CD14-positive monocyte (primary cell): ENCODE measurements at places on chromosomes 4 and X. TPM values are rescaled to one million over a fixed set of nuclear protein-coding genes. Genes with fewer than 3 reads are reported as not detected.

Gene ZFP92
- polyA plus RNA-seq: 0.13 TPM

- no peaks in the 10 kb centered on the region for H3K36me3 ChIP-seq
- no peak overlapping the region for H3K4me3 ChIP-seq
- H3K4me1 ChIP-seq: no peaks in the 10 kb centered on the region
- no peak overlapping the region for H3K27ac ChIP-seq
- DNase-seq: no peak
Observed at GRCh38 chrX:15373976-15374375, 10.2 kb downstream of the VEGFD start.

Gene WFS1
- polyA plus RNA-seq: 1.8 and 3.3 TPM in 2 replicates

DNA sequence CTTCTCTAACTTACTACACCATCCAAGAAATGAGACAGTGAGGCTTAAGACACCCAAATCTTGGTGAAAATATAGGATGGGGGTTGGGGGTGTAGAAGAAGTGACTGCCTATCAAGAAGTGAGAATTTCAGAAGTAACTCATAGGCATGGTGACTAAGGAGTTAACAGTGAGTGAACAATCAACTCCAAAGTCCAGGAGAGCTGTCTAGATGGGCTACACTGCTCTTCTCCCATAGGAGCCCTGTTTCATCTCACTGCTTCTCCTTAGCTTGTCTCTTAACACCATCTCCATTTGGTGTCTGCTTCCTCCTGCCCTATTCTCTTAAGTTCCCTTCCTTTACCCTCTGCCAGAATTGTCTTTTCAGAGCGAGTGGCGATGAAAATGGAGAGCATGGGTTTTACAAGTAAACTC is 22.7 kb downstream of the FABP2 start:
- H3K36me3 ChIP-seq: peaks cover 14% of the 10 kb centered on the region
- H3K27me3 ChIP-seq: no peaks in the 10 kb centered on the region
- peak; percentile 26 for DNase-seq
- H3K4me3 ChIP-seq: peak overlapping the region; percentile 93

Gene HSFX2
- not detected for polyA plus RNA-seq

- H3K36me3 ChIP-seq: no peaks in the 10 kb centered on the region
- no peak overlapping the region for H3K27ac ChIP-seq
- H3K27me3 ChIP-seq: no peaks in the 10 kb centered on the region
- H3K4me1 ChIP-seq: no peaks in the 10 kb centered on the region
- H3K4me3 ChIP-seq: no peak overlapping the region
- no peak for DNase-seq
Observed at GRCh38 chrX:50100188-50100587, 100.6 kb downstream of the AKAP4 start.

DNA sequence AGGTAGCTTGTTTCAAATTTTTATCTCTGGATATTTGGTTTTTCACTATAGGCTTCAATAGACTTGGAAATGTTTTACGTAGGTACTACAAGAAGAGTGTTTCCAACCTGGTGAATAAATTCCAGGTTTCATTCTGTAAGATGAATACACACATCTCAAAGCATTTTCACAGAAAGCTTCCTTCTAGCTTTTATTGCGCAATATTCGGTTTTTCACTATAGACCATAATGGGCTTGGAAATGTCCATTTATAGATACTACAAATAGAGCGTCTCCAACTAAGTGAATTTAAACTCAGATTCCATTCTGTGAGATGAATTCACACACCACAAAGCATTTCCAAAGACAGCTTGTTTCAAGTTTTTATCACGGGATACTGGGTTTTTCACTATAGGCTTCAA is 857.7 kb upstream of the HS3ST1 start:
- no peak overlapping the region for H3K27ac ChIP-seq
- no peak overlapping the region for H3K4me3 ChIP-seq
- no peaks in the 10 kb centered on the region for H3K36me3 ChIP-seq
- H3K27me3 ChIP-seq: no peaks in the 10 kb centered on the region
- DNase-seq: no peak
- H3K4me1 ChIP-seq: no peaks in the 10 kb centered on the region

- no peak overlapping the region for H3K4me3 ChIP-seq
- no peak for DNase-seq
- no peak overlapping the region for H3K27ac ChIP-seq
- H3K27me3 ChIP-seq: no peaks in the 10 kb centered on the region
- no peaks in the 10 kb centered on the region for H3K4me1 ChIP-seq
Observed at GRCh38 chr4:98720871-98721480, 62.6 kb upstream of the TSPAN5 start.

DNA sequence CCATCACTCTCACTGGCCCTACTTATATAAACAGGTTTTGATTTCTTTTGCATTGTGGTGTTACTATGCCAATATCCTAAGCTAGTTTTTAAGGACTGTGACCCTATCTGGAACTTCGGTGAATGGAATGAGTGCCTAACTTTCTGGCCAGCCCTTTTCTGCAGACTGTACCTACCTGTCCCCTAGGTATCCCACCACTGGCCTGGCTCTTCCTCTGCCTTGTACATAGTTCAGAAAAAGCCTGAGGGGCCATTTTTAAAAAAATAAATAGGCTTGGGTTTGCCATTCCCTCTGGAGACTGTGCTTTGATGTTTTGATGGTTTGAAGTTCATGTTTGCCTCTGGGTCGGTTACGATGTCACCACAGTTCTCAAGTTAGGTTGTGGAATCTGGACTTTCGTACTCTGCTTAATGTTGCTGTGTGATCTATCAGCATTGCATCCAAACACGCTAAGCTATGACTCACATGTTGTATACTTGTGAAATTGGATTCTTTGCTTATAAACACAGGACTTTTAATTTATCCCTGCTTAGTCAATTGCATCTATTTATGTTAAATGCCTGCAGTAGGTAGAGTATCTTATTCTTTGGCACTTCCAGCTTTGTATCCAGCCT is 182.0 kb downstream of the ANKRD50 start:
- H3K36me3 ChIP-seq: no peaks in the 10 kb centered on the region
- no peaks in the 10 kb centered on the region for H3K27me3 ChIP-seq
- no peak for DNase-seq
- no peak overlapping the region for H3K4me3 ChIP-seq
- H3K27ac ChIP-seq: no peak overlapping the region

DNA sequence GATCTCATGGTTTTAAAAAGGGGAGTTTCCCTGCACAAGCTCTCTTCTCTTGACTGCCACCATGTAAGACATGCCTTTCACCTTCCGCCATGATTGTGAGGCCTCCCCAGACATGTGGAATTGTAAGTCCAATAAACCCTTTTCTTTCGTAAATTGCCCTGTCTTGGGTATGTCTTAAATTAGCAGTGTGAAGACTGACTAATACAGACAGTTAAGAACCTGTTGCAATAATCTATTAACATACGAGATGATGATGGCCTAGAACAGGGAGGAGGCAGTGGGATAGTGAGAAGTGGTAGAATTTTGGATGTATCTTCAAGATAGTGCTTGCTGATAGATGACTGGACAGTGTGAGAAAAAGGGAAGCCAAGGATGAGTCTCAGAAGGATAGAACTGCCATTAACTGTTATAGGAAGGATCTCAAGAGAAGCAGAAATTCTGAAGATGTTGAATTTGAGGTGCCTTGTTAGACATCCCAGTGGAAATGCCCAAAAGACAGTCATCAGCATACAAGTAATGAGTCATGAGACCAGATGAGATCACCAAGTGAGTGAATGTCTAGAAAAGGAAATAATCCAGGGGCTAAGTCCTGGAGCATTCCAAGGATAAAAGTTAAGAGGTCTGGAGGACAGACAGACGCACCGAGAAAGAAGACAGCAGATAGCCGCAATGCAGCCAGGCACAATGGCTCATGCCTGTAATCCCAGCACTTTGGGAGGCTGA is 38.8 kb upstream of the UGDH start:
- no peaks in the 10 kb centered on the region for H3K4me1 ChIP-seq
- peak; percentile 15 for DNase-seq

Gene NSUN7
- polyA plus RNA-seq: 0.62 TPM

Gene MAGEA11
- polyA plus RNA-seq: not detected

DNA sequence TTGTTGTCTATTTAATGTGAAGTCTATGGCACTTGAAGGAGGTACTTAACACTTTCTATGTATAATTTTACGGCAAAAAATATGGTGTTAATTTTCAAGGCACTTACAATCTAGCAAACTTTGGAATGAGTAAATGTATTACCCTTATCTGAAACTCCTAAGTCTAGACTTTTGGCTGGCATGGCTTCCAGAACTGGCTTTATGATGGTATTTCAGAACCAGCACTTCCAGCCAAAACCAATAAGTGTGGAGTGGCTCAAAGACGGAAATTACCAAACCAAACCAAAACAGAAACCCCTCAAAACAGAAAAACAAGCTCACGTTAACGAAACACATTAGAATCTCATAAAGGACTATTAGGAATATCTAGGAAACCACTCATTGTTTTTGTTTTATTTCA is 205.6 kb upstream of the HAND2 start:
- no peak for DNase-seq
- H3K27ac ChIP-seq: no peak overlapping the region
- no peak overlapping the region for H3K4me3 ChIP-seq
- no peaks in the 10 kb centered on the region for H3K4me1 ChIP-seq
- H3K27me3 ChIP-seq: no peaks in the 10 kb centered on the region

GRCh38 chr4:110793890-110794554 is 171.1 kb upstream of the PITX2 start:
- no peak overlapping the region for H3K27ac ChIP-seq
- H3K4me3 ChIP-seq: no peak overlapping the region
- DNase-seq: no peak
- no peaks in the 10 kb centered on the region for H3K36me3 ChIP-seq

GRCh38 chr4:10716163-10716562 is 31.6 kb upstream of the CLNK start:
- H3K4me1 ChIP-seq: no peaks in the 10 kb centered on the region
- DNase-seq: no peak
- H3K36me3 ChIP-seq: no peaks in the 10 kb centered on the region
- H3K27ac ChIP-seq: no peak overlapping the region

Gene CACNA1F
- not detected for polyA plus RNA-seq

Gene SSX2
- polyA plus RNA-seq: not detected in 2 replicates

- H3K4me1 ChIP-seq: no peaks in the 10 kb centered on the region
- no peak overlapping the region for H3K4me3 ChIP-seq
- H3K27ac ChIP-seq: no peak overlapping the region
- DNase-seq: no peak
Observed at GRCh38 chrX:53022381-53022780, 26.2 kb upstream of the GPR173 start.

DNA sequence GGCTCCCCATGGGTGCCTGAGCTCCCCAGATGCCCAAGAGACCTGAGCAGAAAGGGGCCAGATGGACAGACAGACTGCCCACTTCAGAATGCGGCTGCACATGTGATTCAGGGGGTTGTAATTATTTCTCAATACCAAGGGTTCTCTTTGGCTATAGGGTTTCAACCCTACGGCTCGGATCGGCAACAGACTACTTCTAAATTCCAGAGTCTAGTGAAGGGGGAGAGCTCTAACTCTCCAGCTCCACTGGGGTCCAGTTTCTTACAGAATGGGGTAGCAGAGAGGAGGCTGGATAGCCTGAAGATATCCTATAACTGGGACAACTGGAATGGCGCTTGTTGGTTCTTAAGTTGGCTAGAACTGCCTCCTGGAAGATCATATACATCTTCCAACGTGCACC is 136.3 kb downstream of the MGST2 start:
- H3K27me3 ChIP-seq: no peaks in the 10 kb centered on the region
- H3K36me3 ChIP-seq: no peaks in the 10 kb centered on the region
- no peak overlapping the region for H3K4me3 ChIP-seq
- no peak overlapping the region for H3K27ac ChIP-seq
- DNase-seq: no peak

DNA sequence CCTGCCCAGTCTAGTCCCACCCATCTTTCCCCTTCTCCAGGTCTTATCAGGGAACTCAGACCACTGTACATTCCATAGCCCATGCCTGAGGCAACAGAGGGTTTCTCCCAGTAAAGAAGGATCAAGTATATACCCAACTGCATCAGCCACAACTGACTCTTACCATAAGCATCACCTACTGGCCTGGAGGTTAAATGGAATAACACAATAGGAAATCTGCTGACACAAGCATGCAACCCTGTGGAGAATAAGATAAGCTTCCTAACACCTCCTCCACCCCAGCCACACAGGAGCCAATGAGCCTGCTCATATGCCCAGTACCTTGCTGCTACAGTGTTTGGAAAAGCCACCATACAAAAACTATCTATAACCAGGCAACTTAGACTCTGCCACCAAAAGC is 34.6 kb upstream of the PLK4 start:
- no peak for DNase-seq
- H3K27me3 ChIP-seq: no peaks in the 10 kb centered on the region
- no peaks in the 10 kb centered on the region for H3K4me1 ChIP-seq
- H3K4me3 ChIP-seq: no peak overlapping the region
- H3K27ac ChIP-seq: no peak overlapping the region
- no peaks in the 10 kb centered on the region for H3K36me3 ChIP-seq

GRCh38 chrX:30308263-30309138 is 689 bp downstream of the NR0B1 start:
- H3K36me3 ChIP-seq: no peaks in the 10 kb centered on the region
- no peaks in the 10 kb centered on the region for H3K4me1 ChIP-seq
- no peak overlapping the region for H3K27ac ChIP-seq
- no peak overlapping the region for H3K4me3 ChIP-seq
- no peak for DNase-seq

DNA sequence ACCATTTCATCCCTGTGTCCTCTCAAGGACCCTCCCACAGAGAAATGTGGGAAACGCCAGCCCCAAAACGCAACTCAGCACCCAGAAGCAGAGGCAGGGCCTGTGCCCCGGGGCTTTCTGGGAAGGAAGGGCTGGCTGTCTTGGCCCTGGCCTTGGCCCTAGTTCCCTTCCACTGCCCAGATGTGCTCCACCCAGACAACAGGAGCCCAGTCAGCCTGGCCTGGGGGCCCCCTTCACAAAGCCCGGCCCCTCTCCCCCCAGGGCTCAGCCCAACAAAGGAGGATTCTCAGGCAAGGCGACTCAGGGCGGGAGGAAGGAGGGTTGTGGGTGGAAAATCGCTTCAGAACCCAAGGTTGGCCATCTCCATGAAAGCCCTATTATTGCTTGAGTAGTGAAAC is 82.5 kb downstream of the PJA1 start:
- no peak overlapping the region for H3K4me3 ChIP-seq
- H3K27ac ChIP-seq: no peak overlapping the region
- no peaks in the 10 kb centered on the region for H3K36me3 ChIP-seq
- H3K27me3 ChIP-seq: no peaks in the 10 kb centered on the region
- H3K4me1 ChIP-seq: no peaks in the 10 kb centered on the region

GRCh38 chrX:151975228-151975593 is 735 bp upstream of the GABRE start:
- no peak overlapping the region for H3K4me3 ChIP-seq
- no peaks in the 10 kb centered on the region for H3K4me1 ChIP-seq
- no peak overlapping the region for H3K27ac ChIP-seq
- peaks cover 2% of the 10 kb centered on the region for H3K27me3 ChIP-seq
- no peaks in the 10 kb centered on the region for H3K36me3 ChIP-seq

Gene ASB5
- polyA plus RNA-seq: not detected in 2 replicates

DNA sequence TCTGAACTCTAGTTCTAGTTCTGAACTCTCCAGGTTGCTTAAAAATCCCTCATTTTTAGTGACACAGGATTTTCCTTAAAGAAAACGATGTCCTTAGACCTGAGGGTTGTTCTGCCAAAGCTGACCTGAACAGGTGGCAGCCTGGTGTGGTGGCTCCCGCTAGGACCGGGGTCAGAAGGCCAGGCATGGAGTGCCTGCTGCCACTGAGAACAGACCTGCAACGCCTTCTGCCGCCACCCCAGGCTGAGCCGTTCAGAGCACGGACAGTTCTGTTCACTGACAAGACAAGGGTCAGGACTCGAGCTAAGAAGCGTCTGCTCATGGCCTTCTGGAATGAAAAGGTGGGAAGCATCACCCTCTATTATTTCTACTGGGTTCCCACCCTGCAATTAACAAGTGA is 15.8 kb downstream of the DCTD start:
- no peak overlapping the region for H3K27ac ChIP-seq
- H3K27me3 ChIP-seq: no peaks in the 10 kb centered on the region
- H3K4me1 ChIP-seq: no peaks in the 10 kb centered on the region
- peaks cover 90% of the 10 kb centered on the region for H3K36me3 ChIP-seq
- DNase-seq: no peak
